Dermis blood vessel endothelial cell (primary cell): ENCODE measurements at places on chromosomes 12 and 14. TPM values are rescaled to one million over a fixed set of nuclear protein-coding genes. Genes with fewer than 3 reads are reported as not detected.

Gene CHPT1
- total RNA-seq = 28.8 and 29.3 TPM in 2 replicates

Gene TMCC3
- total RNA-seq = 27.8 and 34.5 TPM in 2 replicates

Gene ANP32D
- total RNA-seq = not detected in 2 replicates

Gene TDP1
- 21.3 and 30.4 TPM in 2 replicates for total RNA-seq

Gene NKX2-1
- not detected in 2 replicates for total RNA-seq

Gene C12orf50
- total RNA-seq = not detected in 2 replicates

Gene KRT3
- total RNA-seq = not detected in 2 replicates

Gene C12orf42
- 0.05 TPM in 1 of 2 replicates, not detected in the other for total RNA-seq

Gene KRT79
- not detected in 2 replicates for total RNA-seq

Gene KRT8
- 9.5 and 11.9 TPM in 2 replicates for total RNA-seq

Gene TDRD9
- 3.0 and 4.3 TPM in 2 replicates for total RNA-seq
